ENCODE measurements at places on chromosomes 4 and X.

DNA sequence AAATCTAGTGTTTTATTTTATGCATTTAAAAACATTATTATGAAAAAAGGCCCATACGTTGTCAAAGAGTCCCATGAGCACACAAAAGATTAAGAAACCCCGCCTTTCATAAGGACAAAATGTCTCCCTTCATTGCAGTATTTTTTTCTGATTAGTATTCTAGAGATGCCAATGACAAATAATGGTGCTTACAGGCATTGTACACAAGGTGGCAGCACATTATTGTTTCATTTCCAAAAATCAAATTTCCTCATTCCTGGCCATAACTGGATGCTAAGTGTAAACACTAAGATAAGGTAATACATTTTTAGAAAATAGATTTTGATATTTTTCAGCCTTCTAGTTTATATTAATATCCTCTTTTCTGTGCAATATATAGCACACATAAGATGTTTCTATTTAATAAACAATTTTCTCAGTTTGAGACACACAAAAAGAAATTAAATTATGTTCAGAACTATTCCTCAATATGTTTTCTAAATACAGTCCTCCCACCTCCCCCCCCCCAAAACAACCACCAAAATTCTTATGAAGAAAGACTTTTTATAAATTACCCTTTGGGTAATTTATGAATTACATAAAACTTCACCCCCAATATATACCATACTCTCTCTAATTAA lies 47.7 kb downstream of the TIGD2 start:
- DNase-seq, result peak; percentile 38

GRCh38 chr4:113637363-113637762 lies 124.2 kb downstream of the CAMK2D start:
- no peak for DNase-seq

DNA sequence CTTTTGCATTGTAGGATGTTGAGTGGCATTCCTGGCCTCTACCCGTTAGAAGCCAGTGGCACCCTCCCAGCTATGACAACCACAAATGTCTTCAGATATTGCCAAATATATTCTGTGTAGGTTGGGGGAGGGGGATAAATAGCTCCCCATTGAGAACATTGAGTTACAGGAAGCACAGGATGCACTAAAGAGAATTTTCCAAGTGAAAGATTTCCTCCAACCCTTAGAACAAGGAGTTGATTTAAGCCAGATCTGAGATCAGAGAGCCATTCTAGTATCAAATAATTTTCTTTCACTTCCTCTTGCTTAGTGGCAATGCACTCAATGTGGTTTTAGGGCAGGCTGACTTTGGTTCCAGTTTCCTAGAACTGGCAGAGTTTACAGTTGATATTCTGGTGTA lies 436.6 kb downstream of the C4orf33 start:
- DNase-seq, result no peak

DNA sequence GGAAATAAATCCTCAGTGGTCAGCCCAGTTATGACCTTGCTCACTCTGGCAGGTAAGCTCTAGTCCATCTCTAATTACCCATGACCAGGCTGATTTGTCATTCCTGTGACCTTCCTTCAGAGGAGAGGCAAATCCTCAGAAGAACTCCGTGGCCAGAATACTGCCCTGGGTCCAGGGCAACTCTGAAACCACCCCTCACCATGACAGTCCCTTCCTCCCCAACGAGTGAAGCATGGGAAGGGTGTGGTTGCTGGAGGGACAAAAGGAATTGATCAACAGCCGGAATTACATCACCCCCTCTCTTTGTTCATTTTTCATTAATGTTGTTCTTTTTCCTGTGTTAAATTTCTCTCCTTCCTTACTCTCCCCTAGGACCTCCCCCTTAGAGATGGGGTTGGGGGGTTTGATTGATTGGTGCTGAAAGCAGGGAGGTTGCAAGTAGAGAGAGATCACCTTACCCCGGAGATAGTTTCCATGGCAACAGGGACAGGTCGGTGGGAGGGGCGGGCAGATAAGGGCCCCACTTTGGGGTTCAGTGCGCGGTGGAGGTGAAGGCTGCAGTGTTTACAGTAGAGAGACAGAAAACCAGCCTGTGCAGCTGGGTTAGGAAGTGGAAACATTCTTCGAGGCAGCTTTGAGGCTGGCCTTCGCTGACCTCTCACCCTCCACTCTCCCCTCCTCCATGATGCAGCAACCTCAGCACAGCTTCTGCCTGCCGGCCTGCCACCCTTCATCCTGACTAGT lies 647.4 kb downstream of the BCOR start:
- DNase-seq, result peak; percentile 40

GRCh38 chr4:173910891-173911290 lies 372.6 kb downstream of the FBXO8 start:
- DNase-seq, result no peak

DNA sequence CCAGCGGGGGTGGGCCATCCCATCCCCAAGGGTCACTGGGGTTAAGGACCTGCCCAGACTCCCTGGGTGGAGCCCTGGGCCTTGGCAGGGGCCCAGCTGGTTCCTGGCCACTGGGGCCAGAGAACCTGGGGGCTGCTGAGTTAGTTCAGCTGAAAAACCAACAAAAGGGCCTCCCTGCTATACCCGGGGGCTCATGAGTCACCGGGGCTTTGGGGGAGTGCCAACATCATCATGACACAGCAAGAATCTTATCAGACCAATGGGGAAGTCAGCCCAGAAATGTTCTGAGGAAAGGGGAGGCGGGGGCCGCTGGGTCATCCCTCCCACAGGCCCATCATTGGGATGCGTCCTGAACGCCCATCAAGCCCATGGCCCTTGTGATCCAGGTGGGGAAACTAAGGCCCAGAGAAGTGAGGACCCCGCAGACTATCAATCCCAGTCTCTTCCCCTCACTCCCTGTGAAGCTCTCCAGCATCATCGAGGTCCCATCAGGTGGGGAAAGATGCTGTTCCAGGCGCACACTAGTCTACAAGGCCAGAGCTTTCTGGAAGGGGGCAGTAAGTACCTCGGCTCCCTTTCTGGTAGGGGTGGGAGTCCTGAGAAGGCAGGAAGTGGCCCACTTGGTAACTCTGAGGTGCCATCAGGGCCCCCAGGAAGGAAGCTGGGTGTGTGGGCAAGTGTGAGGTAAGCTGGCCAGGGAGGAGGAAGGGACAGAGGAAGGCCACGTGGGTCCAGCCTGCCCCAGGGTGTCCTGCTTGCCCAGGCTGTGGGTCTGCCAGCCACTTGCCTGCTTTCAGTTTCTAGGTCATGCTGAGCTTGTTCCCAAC lies 4.5 kb downstream of the G6PD start:
- DNase-seq, result no peak

DNA sequence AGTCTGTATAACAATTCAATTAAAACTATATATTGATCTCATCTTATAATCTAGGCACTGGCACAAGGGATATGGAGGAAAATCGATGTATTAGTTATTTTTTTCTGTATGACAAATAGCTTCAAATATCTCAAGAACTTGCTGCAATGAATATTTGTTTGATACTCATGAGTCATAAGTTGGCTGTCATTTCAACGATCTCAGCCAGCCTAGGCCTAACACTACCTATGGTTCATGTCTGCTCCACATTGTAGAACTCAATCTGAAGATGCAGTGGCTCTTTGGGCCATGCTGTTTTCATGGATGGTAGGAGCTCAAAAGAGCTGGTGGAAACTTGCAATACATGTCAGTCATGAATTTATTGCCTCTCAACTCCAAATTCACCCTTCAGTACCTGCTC lies 44.7 kb downstream of the MAGEB17 start:
- DNase-seq, result no peak

- no peak for DNase-seq
Observed at GRCh38 chrX:23271026-23271425, 63.6 kb upstream of the PTCHD1 start.

GRCh38 chrX:108735679-108736508 lies 469 bp downstream of the IRS4 start:
- no peak for DNase-seq

- no peak for DNase-seq
Observed at GRCh38 chr4:149765630-149766029, 50.0 kb downstream of the IQCM start.

- DNase-seq, result no peak
Observed at GRCh38 chr4:125682730-125683129, 368.0 kb downstream of the FAT4 start.

GRCh38 chr4:39975488-39976089 lies 2.1 kb downstream of the PDS5A start:
- no peak for DNase-seq

GRCh38 chrX:144918936-144919335 lies 328.4 kb upstream of the SPANXN1 start:
- DNase-seq, result no peak

All from NCI-H2171 (cell line).